ENCODE measurements at places on chromosomes 2 and 18. TPM values are rescaled to one million over a fixed set of nuclear protein-coding genes. Genes with fewer than 3 reads are reported as not detected.

DNA sequence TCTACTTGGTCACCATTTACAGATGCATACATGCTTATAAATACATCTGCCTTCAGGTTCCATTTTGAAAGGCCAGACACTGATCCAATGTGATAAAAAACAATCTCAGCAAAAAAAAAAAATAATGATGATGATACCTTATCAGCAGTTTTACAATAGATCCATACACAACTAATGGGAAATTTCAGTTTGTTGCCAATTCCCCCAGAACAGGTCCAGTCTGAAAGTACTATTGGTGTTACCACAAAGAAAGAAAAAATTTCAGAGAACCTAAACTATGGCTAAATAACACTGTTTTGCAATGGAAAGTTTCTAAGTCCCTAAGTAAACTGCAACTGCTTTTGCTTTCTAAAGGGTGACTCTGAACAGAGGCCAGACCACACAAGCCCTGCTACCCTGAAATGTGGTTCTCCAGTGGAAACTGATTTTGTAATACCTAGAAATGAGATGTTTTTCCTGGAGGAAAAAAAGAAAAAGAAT, 54.1 kb downstream of the LPIN2 start:
- DNase-seq = no peak

DNA sequence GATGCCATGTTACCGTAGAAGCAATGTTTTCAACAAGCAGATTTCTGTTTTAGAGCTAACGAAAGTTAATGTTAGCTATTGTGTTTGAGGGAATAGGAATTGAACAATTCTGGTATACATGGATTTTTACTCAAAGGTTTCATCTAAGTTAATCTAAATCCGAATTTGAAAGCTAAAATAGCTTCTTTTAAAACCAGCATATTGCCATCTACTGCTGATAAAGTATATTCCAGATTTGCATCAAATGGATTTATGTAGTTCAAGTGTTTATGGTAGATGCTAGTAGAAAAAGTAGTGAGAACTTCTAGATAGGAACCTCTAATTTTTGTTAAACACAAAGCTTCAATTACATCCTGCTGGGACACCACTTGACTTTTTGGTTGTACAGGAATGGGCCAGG, 1569.5 kb upstream of the NXPH2 start:
- DNase-seq = no peak

GRCh38 chr2:224957540-224958461, 84.5 kb downstream of the DOCK10 start:
- no peak for DNase-seq

- no peak for DNase-seq
Observed at GRCh38 chr18:62506495-62507143, 16.2 kb upstream of the ZCCHC2 start.

GRCh38 chr2:113164215-113164929, 9.4 kb upstream of the PSD4 start:
- no peak for DNase-seq

DNA sequence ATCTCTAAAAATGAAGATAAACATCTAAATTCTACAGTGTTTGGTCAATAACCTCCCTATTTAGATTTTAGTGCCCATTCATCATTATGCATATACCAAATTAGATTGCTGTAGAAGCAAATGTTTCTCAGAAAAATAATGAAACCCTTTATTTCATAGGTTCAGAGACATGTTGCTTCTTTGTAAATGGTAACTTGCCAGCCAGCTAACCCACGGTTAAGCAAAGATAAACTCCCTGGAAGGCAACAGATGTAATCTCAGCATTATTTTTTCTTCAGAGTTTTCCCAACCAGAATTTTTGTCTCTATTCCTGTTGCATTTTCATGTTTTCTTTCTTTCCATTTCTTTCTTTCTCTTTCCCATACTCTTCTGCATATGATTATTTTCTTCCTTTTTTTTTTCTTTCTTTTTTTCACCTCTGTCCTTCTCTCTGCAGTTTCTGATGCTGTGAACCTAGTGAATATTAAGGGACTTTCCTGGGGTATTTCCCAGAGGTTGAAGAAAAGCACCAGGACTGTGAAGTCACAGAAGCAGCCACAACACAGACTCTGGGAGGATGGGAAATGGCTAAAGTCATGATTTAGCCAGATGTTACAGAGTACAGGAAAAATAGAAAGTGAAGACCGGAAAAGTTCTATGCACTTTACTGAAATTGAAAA, 50.0 kb upstream of the DSG1 start:
- no peak for DNase-seq

GRCh38 chr2:65035351-65035943, 20.8 kb upstream of the CEP68 start:
- DNase-seq = no peak

DNA sequence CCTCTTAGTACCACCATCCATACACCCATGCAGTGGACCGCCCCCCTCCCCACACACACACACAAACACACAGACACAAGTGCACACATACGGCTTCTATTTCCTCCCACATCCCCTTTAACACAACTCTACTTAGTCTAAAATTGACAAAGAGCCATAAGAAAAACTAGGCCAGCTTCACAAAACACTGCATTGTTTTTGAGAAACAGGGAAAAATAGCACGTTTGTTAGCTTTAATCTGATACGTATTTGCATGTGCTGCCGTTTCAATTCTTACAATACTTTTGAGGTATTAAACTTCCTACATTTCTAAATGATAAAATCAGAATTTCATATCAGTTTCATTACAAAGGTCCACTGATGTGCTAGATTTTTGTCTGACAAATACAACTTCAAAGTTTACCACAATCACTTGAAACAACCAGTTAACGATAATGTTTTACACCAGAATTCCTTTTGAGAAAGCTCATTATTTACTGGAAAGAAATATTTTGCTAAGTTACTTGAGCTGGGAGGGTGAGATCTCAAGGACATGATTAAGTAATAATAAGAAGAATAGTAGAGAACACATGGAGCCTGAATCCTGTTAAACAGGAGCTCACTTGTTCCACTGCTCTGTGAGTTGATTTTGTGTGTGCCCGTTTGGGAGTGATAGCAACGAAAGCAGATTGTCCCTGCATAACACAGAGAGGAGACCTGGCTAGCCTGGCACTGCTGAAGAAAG, 74.5 kb downstream of the MOGAT1 start:
- DNase-seq = no peak

DNA sequence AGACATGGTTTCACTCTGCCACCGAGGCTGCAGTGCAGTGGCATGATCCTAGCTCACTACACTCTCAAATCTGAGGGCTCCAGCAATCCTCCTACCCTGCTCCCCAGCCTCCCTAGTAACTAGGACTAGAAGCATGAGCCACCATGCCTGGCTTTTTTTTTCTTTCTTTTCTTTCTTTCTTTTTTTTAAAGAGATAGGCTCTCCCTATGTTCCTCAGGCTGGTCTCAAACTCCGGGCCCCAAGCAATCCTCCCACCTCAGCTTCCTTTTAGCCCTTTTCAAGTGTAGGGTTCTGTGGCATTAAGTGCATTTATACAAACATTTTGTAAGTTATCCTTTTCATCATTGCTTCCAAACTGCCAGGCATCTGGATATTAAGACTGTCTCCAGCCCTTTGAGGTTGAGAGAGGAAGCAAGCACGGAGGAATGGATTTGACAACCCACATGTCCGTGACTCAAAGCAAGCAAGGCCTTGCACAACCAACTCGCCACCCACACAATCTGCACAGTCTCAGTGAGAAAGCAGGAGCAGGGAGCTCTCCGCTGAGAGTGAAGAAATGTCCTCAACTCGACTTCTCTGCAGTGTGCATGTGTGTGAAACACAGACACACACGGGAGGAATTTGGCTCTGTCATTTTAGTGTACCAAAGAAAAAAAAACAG, 65.6 kb downstream of the ATP8B1 start:
- DNase-seq = no peak

DNA sequence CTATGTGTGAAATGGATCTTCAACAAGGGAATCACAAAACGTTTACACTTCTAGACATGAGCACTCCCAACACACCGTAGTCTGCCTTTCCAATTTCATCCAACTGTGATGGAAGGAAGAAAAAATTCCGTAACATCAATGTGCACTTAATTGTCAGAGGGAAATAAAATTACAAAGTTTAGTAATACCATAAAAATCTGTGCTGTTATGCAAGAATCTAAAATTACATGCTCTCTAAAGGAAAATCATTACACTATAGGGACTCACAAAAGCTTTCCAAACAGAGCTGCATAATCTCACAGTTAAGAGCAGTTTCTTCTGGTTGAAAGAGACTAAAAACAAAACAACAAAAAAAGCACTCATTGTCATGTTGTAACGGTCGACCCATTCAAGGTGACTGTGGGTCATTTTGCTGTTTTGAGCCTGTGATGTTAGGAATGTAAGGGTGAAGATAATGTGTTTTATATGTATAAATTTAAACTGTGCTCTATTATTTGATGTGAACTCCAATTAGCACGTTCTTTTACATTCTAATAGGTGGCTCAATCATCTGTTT, 698.0 kb downstream of the TDRD15 start:
- no peak for DNase-seq

DNA sequence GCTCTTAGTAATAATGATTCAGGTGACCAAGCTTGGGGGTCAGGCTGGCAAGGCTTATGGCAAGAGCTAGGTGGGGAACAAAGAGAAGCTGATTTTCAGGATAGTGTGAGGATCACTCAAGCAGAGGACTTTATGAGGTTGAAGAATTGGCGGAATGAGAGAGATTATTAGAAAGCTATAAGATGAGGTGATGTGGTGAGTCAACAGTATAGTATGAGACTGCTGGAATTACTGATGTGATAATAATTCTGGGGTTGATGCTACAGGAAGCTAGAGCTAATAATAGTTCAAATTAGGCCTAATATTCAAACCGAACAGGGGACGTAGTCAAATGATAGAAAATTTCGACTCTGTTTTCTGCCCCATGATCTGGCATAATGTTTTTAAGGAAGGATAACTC, 2115.3 kb upstream of the PIK3C3 start:
- DNase-seq = no peak

- DNase-seq = no peak
Observed at GRCh38 chr2:229445501-229446211, 174.6 kb upstream of the PID1 start.

DNA sequence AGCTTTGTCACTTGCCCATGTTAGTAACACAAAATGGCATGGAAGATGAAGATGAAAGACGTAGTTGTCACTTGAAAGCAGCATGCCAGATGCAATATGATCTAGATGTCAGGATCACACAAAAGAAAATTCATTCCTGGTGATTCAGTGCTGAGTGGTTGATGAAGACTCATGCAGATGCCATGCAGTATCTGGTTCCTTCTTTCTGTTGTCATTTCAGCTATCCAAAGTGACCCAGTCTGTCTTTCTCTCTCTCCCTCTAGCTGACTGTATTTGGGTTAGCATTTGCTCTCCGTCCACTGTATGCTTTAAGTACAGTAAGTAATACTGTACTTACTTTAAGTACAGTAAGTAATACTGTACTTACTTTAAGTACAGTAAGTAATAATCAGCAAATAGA, 50.4 kb downstream of the TTN start:
- no peak for DNase-seq

DNA sequence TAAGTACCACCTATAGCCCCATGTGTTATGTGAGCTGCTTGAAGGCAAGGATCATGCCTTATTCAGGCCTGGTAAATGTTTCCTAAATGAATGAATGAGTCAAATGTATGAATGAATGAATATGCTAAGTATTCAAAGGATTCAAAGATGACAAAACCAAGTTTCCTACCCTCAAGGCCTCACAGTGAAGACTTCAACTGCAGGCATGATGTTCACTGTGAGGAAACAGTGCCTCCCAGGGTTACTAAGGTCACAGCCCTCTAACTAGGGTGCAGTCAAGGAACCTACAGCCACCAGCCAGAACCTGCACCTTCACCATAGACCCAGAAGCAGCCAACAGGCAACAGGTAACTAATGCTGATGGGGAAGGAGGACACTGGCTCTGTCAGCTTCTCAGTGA, 69.3 kb downstream of the SUMO1 start:
- DNase-seq = no peak

GRCh38 chr2:231323316-231323715, 72.2 kb upstream of the B3GNT7 start:
- no peak for DNase-seq

DNA sequence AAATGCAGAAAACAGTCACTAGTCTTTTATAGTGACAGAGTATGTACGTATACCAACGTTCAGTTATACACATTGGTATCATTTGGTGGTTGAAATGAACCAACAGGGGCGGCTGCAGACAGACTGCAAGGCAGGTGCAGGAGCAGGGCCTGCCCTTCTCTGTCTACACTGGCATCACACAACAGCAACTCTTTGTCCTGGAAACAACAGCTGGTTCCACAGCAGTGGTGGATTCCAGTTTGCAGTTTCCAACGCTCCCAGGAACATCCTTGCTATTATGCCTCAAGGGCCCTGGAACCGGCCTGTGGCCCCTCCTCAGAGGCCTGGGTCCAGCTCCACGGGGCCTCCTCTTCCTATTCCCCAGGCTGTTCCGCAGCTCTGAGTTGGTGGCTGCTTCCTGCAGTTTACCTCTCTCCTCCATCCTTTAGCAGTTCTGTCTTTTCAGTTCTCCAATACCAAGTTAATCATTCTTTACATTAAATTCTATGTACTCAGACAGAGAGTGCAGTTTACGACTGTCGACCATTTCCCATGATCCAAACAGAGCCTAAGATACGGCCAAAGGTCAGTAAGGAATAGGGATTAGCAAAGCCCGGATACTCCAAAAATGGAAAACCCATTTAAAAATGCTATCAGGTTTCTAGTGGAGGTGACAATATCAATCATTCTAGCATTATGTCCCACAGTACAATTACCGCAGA, 87.8 kb downstream of the NOL10 start:
- DNase-seq = no peak

DNA sequence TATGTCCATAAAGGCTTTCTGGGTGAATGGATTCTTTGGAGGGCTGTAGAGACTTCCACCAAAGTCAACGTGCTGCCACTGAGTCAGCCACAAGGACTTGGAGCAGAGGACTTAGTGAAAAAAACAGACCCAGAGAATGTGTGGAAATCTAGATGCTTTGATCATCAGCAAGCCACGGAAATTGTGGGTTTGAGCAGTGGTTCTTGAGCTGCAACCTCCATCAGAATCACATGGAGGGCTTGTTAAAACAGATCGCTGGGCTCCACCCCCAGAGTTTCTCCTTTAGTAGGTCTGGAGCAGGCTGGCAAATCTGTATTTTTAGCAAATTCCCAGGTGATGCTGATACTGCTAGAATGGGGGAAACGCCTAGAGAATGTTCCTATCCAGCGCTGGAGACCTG, 95.3 kb downstream of the RBM43 start:
- DNase-seq = no peak

- no peak for DNase-seq
Observed at GRCh38 chr18:30709595-30709994, 332.9 kb downstream of the DSC3 start.

KLHL14 gene
- total RNA-seq = not detected

LYPD6B gene
- not detected for total RNA-seq

GPR39 gene
- not detected for total RNA-seq

DOK1 gene
- 35.7 TPM for total RNA-seq

CAPN13 gene
- total RNA-seq = not detected

All from CD4-positive, alpha-beta memory T cell (primary cell).